ENCODE measurements at places on chromosomes 6 and 20.

- no peak for DNase-seq
Observed at GRCh38 chr6:160139420-160139851, 17.8 kb downstream of the SLC22A1 start.

DNA sequence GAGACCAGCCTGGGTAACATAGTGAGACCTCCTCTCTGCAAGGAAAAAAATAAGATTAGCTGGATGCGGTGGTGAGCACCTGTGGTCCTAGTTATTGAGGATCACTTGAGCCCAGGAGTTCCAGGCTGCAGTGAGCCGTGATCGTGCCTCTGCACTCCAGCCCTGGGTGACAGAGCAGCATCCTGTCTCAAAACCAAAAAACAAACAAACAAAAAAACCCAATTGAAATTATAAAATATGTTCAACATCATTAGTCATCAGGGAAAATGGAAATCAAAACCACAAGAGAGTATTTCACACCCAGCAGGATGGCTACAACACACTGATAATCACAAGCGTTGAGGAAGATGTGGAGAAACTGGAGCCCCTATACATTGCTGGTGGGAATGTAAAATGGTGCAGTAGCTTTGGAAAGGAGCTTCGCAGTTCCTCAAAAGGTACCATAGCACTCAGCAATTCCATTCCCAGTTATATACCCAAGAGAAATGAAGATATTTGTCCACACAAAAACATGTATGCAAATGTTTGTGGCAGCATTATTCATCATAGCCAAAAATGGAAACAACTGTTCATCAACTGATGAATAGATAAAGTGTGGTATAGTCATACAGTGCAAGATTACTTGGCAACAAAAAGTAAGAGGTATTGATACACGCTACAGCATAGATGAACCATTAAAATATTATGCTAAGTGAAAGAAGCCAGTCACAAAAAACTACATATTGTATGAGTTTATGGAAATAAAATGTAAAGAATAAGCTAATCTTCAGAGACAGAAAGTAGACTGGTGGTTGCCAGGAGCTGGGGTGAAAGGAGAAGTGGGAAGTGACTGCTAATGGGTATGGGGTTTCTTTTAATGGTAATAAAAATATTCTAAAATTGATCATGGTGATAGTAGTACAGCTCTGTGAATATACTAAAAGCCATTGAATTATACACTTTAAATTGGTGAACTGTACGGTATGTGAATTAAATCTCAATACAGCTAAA lies 38.7 kb upstream of the RIPOR2 start:
- peak; percentile 45 for DNase-seq

DNA sequence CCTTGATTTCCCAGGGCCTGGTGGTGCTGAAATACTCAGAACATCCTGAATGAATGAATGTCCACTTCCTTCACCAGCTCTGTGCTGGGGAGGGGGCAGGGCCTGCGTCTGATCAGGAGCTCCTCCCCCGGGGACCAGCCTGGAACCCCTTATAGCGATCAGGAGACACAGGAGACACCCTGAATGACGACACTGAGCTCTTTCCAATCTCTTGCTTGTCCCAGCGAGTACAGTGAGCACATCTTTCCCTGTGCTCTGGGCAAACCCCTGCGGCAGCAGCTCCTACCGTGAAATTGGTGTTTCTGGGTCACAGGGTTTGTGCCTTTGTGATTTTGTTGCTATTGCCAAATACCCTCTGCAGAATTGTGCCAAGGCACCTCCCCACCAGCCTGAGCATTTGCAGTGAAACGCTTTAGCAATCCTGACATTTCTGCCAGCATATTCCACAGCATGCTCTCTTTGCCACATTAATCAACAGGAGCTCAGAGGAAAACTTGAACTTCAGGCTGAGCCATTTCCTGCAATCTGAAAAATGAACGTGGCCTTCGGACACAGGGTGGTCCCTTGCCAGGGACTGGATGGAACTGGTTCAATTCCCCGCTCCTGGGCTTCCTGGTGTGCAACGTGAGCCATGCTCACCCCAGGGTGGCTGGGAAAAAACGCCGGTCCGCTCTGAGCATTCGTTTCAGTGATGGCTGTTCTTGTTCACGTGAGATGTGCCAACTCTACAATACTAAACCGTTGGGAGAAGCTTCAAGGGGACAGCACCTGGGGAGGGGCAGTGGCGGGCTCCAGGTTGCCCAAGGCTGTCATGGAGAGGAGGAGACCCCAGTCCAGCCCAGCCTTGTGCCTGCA lies 23.1 kb upstream of the MRGBP start:
- no peak for DNase-seq

GRCh38 chr6:40585223-40585622 lies 1.9 kb downstream of the LRFN2 start:
- DNase-seq, result no peak

GRCh38 chr20:58054780-58055373 lies 173.6 kb downstream of the ANKRD60 start:
- no peak for DNase-seq

DNA sequence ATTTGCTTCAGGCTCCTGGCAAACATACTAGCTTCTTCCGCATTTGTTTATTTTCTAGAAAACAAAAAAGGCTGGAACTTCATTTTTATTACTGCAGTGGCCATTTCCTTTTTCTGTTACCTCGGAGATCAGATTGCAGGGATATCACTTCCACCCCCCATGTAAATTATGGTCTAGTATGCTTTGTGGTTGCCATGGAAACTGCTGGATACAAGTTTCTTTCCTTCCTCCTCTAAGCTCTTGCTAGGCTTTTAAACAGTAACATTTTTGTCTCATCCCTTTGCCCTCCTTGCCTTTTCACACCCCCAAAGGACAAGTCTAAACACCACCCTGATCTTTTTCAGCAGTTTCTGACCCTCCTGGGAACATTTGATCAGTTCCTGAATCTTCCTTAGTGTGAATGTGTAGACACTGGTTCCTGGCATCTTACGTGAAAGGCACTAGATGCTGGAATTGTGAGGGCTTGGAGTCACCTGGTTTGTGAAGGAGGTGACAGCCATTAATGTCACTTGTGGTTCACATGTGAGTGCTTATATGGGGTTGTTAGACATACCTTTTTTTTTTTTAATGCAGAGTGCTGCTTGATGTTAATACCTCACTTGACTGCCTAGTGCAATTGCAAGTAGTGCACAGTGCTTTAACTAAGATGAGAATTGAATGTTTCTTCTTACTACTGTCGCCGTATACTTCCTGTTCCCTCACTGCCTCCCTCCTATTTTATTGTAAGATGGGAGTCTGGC lies 181.6 kb downstream of the JARID2 start:
- no peak for DNase-seq

DNA sequence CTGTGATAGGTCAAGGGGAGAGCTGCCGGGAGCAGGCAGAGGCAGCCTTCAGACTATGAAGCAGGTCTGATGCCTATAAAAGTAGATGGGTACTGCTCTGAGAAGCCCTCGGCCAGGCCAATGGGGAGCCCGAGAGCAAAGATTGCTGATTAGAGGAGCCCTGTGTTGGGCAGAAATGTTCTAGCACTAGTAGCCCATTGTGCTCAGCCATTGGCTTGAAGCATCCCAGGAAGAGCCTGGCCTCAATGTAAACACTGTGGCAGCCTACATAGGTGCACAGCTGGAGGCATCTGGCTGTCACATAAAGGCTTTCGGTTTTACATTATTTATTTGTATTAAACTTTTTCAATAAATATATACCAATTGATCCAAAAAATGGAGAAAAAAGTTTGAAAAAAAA lies 67.7 kb downstream of the SNAP25 start:
- no peak for DNase-seq

DNA sequence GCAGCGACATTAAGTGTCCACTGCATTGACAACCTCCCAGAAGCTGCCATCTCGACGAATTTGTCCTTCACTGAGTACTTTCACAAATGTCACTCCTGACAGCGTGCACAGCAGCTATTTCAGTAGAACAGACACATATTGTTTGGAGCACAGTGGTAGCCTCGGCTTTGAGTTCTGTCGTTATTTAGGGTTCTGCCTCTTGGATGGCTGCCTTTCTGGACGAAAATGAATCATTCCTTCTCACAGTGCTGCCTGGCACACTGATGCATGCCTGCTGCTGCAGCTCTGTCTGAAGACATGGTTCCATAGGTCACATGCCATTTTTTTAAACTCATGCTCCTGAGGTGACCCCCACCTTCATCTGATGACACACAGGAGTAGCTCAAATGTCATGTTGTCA lies 477.0 kb downstream of the C6orf118 start:
- no peak for DNase-seq

GRCh38 chr6:79421001-79421411 lies 116.2 kb downstream of the LCA5 start:
- DNase-seq, result no peak

- DNase-seq, result no peak
Observed at GRCh38 chr6:39362487-39362865, 40.0 kb upstream of the KCNK16 start.

- no peak for DNase-seq
Observed at GRCh38 chr6:43939281-43940070, 169.5 kb downstream of the VEGFA start.

DNA sequence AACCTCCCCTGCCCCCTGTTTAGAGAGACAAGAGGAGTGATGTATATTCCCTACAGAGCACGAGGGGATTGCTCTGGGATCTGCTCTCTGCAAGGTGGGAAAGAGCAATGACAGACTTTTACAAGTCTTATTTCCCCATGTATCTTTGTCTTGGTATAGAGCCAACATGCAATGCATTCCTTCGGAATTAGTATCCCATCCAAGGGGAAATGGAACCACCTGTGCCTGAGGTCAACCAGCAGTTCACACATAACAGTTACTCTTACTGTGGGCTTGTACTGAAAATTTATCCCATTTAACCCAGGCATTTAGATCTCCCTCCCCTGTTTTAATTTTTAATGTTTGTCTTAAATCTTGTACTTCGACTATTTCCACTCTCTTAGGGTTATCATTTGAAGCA lies 250.4 kb downstream of the C6orf118 start:
- DNase-seq, result no peak

- no peak for DNase-seq
Observed at GRCh38 chr6:30206799-30207618, 6.2 kb downstream of the TRIM26 start.

DNA sequence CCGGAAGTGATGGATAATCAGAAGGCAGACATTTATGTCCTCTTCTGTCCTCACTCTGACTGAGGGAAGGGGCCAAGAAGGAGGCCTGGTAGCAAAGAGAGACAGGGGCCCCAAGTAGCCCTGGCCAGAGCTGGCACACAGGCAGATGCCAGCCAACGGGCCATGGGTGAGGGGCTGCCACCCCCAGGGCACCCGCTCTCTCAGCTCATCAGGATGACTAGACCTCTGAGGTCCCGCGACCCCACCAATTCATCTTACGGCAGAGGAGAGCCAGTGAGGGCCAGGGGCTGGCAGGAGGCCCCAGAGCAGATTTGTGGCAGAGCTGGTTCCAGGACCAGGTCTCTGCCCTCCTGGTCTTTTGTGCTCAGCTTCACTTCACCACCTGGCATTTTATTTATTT lies 43.1 kb upstream of the MDFI start:
- no peak for DNase-seq

- peak; percentile 16 for DNase-seq
Observed at GRCh38 chr6:138107752-138108592, 753 bp upstream of the PERP start.

- DNase-seq, result no peak
Observed at GRCh38 chr20:1283522-1284510, 17.7 kb downstream of the SNPH start.

GRCh38 chr6:41229721-41230120 lies 1.6 kb downstream of the TREML4 start:
- DNase-seq, result no peak

DNA sequence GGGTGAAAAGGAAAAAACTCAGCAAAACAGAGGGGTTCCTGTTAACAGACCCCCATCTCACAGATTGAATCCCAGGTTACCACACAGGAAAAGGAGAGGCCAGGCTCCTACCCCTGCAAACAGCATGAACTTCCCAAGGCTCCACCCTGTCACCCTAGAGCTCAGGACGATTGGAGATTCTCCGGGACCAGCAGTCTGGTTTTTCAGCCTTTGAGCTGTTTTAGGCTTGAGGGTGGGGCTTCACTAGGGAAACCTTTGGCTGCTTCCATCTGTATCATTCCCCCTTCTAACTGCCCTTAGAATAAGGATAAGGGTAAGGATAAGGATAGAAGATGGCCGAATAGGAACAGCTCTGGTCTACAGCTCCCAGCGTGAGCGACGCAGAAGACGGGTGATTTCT lies 16.0 kb downstream of the C6orf58 start:
- DNase-seq, result no peak

DNA sequence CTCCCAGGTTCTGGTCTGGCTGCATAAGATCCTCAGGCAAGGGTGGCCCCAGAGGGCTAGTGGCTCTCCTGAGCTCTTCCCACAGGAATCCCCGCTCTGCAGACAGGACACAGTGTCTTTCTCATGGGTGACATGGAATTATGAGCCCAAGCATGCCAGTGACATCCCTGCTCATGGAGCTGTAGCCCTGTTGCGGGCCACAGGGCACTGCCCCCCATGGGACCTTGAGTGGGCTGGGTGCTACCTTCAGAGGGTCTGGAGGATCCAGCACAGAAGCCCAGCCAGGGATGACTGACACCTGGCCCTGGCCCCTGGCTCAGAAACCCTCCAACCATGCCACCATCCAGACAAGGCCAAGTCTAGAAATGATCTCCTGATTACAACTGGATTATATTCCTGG lies 657.5 kb upstream of the DEFB115 start:
- no peak for DNase-seq

DNA sequence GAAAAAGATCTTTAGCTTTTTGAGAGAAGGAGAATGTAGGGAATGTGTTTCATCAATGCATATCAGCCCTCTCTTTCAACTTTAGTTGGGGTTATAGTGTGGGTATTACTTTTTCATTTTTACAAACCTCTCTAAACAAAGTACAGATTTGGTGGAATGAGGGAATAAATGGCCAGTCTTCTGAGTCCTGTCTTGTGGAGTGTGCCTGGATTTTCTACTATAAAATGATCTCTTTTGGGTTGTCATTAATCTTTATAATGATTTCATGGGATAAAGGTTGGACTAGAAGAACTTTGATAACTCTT lies 209.3 kb downstream of the RNF144B start:
- no peak for DNase-seq

GRCh38 chr20:43710370-43711044 lies 16.3 kb downstream of the GTSF1L start:
- no peak for DNase-seq

DNA sequence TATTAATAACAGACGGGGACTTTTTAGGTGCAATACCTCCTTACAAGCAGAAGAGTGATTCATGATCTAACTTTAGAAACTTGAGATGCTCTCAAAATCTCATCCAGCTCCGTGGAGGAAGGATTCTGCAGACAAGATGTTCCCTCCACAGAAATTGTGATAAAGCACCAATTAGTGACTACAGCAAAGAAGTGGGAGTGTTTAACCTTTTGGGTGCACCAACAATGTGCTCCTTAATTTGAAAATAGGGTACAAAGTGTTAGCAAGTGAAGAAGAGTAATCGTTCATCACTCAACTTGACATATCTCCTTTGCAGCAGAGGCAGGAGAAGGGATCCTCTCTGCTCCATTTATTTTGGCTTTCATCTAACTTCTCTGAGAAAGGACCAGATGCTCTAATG lies 22.8 kb upstream of the SCP2D1 start:
- no peak for DNase-seq

Data from CD8-positive, alpha-beta memory T cell (primary cell).